ENCODE measurements at places on chromosomes 11 and 22.
A peak's percentile ranks its signal among the peaks of the same experiment; 100 is the strongest.

GRCh38 chr22:30557243-30557642 is 10.7 kb upstream of the SEC14L6 start:
- no peak for DNase-seq

DNA sequence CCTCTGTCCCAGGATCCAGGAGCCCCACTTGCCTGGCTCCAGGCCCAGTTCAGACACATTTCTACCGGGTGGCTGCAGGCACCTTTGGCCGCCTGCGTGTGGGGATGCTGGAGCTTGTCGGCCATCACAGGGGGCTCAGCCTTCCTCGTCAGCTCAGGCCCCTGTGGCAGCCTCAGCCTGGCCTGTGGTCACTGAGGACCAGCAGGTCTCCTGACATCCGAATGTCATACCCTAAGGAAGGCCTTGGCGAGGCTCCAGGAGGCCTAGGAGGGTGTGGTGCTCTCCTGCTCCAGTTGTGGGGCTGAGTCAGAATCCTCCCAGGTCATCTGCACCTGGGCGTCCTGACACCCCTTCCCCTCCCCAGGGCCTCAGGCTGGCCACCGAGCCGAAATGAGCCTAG is 14.9 kb upstream of the SOX10 start:
- no peak for DNase-seq

- no peak for DNase-seq
These were observed 38.5 kb downstream of the SHANK2 start for GRCh38 chr11:71213696-71214552.

- peak; percentile 76 for DNase-seq
These were observed 6.5 kb upstream of the MFNG start for GRCh38 chr22:37492428-37493344.

GRCh38 chr11:118295815-118296454 is 8.6 kb upstream of the CD3E start:
- DNase-seq = peak; percentile 51

DNA sequence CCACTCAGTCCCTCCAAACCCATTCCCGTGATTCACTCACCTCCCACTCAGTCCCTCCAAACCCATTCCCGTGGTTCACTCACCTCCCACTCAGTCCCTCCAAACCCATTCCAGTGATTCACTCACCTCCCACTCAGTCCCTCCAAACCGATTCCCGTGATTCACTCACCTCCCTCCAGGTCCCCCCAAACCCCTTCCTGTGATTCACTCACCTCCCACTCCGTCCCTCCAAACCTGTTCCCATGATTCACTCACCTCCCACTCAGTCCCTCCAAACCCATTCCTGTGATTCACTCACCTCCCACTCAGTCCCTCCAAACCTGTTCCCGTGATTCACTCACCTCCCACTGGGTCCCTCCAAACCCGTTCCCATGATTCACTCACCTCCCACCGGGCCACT is 639.6 kb downstream of the BRD1 start:
- DNase-seq = no peak

GRCh38 chr22:45817745-45818423 is 146.2 kb downstream of the ATXN10 start:
- no peak for DNase-seq

DNA sequence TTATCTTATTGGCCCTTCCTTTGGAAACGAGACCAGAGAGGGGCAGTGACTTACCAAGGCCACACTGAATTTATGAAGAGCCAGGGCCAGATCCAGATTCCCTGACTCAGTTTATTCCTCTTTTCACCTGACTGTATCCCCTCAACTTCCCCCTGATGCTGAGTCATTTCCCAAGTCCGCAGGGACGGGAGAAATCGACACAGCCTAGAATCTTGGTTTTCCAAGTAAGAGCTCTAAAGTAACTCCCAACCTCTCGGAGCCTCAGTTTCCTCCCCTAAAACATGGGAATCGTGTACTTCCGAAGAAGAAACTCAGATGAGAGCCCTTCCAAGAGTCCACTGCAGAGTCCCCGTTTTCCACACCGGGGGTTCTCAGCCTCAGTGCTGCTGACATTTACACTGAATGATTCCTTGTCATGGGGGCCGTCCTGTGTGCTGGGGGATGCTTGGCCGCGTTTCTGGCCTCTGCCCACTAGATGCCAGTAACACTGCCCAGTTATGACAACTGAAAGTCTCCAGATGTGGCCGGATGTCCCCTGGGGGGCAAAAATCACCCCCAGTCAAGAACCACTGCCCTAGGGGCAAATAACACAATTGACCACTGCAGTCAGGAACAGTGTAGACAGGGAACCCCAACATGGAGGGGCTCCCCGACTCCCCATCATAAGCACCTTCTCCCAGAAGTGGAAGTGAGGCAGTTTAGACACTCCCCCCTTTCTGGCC is 11.2 kb downstream of the MPST start:
- no peak for DNase-seq

All from kidney glomerular epithelial cell (primary cell).